ENCODE measurements at places on chromosomes 16 and 17.

DNA sequence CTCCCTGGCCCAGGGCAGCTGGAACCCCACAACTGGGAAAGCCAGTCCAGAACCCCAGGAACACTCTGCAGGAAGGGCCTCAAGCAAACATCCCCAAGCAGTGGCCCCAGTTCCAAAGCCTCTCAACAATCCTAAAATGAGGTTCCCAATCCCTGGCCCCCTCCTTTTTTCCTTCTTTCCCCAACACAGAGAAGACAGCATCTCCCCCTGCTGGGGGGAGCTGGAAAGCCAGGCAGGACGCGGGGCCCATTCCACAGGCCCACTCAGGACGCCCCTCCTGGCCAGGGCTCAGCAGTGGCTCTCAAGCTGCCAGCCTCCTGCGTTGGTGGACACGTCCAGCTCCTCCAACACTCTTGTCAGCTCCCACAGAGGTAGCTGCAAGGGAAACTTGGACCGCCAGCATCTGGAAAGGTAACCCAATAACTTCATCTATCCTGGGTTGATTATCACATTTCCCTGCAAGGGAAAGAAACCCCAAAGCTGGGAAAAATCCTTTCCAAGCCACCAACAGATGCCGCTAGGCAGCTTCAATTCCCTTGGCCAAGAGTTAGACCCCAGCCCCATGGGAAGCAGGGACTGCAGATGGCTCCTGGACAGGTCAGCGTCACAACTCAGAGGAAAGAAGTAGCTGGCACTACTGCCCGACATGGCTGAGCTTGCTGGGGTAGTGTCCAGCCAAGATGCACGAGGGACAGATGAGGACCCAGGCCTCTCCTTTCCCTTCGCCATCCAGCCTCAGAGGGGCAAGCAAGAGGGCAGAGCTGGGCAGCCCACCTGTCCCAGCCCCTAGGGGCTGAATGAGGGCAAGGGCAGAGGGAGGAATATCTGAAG, 7.6 kb downstream of the HDAC5 start:
- DNase-seq, result peak; percentile 43

- DNase-seq, result no peak
These were observed 53.1 kb downstream of the AIPL1 start for GRCh38 chr17:6381526-6382465.

DNA sequence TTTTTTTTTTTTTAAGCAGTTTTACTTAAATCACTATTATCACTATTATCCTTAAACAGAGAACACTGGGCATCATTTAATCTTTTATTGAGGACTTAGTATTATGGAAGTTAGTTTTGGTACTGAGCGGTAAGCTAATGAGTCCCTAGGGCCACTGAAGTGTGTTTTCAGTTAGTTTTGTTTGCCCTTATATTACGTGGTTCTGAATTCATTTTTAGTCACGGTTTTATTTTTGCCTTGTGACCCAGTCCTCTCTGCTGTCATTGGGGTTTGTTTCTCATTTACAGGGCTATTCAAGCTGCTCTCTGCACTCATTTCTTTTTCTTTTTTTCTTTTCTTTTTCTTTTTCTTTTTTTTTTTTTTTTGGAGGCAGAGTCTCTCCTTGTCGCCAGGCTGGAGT, 17.3 kb downstream of the RABEP1 start:
- peak; percentile 10 for DNase-seq

DNA sequence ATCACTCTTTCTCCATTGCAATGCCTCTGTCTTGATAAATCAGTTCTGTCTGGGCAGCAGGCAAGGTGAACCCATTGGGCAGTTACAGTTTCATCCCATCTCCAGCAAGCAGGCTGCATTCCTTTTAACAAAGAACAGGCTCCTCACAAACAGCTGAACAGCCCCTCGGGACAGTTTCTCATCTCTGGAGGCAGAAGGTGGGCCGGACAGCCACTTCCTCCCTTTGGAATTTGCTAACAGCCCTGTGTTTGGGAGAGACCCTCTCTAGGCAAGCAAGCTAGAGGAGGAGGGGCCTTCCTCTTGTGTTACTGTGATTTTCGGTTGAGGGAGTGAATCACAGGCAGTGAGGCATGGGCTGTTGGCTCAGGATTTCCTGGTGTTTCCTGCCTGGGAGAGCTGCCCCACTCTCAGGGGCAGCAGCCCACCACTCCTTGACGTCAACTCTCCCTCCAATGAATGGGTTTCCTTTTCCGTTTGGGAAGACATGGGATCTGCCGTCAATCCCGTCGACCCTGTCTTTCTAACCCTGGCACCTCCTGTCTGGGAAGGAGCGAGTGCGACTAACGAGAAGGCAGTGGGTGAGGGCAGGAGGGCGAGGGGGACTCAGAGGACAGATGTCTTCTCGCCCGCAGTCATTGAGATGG, 3.7 kb upstream of the PGS1 start:
- peak; percentile 93 for DNase-seq

GRCh38 chr16:83211711-83212110, 584.9 kb downstream of the CDH13 start:
- no peak for DNase-seq

DNA sequence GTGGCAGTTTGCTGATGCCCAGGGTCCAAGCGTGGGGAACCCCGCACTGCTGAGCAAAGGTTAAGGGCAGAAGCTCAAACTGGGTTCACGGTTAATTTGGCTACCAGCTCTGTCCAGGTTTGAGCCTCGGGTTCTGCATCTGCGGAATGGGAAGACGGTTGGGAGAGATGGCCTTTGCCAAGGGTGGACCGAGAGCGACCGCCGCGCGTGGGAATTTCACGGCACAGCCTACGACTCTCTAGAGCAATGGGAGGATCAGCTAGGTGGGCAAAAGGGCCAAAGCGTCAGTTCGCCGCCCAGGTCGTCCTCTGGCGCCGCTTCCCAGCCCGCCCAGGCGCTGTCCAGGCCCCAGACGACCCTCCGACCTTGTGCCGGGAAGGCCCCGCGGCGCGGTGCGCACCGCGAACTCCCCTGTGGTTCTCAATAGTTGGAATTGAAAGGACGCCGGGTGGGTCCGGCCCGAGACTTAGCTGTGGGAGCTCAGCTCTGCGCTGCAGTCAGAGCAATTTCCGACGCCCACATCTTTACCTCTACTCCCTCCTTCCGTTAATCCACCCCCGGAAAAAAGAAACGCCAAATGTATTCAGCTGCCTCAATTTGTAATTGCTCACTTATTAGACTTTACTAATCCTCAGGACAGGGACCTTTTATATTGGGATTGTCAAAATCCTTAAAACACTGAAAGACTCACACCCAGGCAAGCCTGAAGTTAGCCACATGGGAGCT, 2.5 kb upstream of the HS3ST3B1 start:
- no peak for DNase-seq

DNA sequence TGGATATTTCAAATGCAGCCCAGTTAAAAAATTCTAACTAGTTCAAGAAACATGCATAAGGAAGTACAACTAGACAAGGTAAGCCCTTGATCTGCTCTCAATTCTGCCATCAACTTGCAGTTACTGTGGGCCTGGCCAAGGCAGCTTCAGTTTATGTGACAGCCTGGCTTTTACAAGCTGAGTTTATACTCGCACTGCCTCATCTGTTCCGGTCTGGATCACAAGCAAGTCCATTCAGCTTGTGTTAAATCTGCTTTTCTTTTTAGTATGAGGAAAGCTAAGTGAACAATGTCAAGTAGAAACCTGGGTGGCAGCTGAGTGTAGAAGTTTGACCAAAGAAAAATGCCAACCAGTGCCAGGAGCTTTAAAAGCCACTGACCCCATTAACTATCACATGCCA, 76.6 kb upstream of the CORO6 start:
- DNase-seq, result no peak

DNA sequence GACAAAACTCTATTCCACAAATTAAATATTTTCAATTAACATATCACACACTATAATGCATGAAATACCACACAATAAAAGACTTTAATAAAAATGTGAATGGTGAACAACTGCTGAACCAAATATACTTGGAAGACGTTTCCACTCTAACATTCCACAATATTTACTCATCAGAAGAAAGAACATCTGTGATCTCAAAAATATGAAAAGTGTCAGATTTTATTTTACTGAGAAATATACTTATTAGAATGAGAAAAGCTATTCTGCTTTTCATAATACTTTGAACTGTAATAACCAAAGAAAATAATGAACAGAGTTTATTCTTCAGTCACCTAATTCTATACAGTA, 181.8 kb upstream of the AXIN2 start:
- DNase-seq, result peak; percentile 55

DNA sequence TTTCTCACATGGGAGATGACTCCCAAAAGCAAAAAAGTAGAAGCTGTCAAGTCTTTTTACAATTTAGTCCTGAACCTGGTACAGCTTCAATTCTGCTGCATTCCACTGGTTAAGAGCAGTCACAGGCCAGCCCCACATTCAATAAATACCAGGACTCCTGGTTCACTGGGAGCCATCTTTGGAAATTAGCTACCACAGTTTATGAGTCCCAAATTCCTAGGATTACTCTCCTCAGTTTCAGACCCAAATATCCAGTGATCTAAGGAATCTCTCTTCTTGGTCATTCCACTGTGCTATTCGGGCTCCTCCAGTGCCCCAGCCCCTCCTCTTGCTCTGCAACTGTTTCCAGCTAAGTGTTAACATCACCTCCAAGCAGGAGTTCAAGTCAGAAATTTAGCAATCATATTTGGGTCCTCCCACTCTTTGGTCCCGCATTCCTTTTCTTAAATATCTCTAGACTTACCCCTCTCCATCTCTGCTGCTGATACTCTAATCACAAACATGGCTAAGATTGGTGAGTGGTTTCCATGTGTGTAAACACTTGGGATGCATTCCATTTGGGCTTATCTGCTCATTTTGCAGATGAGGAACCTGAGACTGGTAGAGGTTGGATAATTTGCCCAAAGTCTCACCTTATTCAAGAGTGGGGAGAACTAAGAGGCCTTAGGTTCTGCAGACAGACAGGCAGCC, 9.6 kb upstream of the WIPF2 start:
- DNase-seq, result peak; percentile 77
